Stimulated activated CD8-positive, alpha-beta memory T cell treated with anti-CD3 and anti-CD28 coated beads, Interleukin-7, amount 100 ng/mL, for 1 hour (primary cell): ENCODE measurements at places on chromosomes 2 and 18.

- no peak for DNase-seq
Observed at GRCh38 chr2:238488347-238488826, 61.7 kb downstream of the ASB1 start.

DNA sequence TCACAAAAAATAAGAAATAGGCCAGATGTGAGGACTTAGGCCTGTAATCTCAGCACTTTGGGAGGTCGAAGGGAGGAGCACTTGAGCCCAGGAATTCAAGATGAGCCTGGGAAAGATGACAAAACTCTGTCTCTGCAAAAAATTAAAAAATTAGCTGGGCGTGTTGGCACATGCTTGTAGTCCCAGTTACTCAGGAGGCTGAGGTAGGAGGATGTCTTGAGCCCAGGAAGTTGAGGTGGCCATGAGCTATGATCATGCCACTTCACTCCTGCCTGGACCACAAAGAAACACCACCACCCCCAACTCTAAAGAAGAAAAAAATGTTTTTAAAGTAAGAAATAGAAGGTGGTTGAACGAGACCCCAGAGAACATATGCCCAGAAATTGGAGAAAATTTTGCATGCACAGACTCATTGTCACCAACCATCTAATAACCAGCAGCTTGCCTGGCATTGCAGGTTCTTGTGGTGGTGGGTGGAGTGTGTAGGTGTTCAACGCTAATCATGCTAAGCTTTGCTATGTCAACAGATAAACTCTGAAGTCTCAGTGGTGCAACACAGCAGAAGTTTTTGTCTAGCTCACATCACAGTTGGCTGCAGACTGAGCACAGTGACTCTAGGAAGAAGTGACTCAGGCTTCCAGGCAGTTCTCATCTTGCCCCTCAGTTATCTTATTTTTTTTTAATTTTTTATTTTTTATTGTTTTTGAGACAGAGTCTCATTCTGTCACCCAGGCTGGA lies 18.6 kb downstream of the ARL4C start:
- DNase-seq = no peak

DNA sequence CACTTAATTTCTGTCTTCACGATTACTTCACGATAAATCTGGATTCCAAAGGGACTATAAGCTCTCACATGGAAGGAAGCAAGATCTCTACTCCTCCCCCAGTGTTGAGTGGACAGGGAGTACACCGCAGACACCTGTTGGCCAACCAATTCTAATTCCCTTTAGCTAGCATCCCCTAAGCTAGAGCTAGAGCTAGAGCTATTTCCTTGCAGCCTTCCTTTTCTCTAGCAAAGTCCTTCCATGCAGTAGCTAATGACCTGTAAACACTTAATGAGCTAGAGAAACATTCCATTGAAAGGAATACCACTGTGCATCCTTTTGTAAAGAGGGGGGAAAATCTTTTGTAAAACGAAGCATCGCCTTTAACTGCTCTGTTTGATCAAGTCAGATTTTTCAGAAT lies 56.5 kb downstream of the BCL11A start:
- DNase-seq = no peak

- DNase-seq = no peak
Observed at GRCh38 chr2:241947401-241947800, 77.9 kb downstream of the RTP5 start.

- DNase-seq = no peak
Observed at GRCh38 chr2:44939106-44940048, 2.1 kb upstream of the SIX3 start.

- DNase-seq = no peak
Observed at GRCh38 chr18:59382383-59382782, 23.3 kb upstream of the LMAN1 start.
